Activated T-helper 1 cell treated with anti-CD3 and anti-CD28 coated beads, Interleukin-12 subunit alpha, Interleukin-12 subunit beta, Interleukin-2, Interleukin-4 antibody, amounts not matched to agents 30 ng/mL and 10 ng/mL and 1 ng/mL, durations not matched to agents 14 hours and 24 hours and 36 hours (primary cell): ENCODE measurements at places on chromosomes 1 and 21.

GRCh38 chr1:46181343-46182260, 5.3 kb upstream of the P3R3URF start:
- no peak for DNase-seq

DNA sequence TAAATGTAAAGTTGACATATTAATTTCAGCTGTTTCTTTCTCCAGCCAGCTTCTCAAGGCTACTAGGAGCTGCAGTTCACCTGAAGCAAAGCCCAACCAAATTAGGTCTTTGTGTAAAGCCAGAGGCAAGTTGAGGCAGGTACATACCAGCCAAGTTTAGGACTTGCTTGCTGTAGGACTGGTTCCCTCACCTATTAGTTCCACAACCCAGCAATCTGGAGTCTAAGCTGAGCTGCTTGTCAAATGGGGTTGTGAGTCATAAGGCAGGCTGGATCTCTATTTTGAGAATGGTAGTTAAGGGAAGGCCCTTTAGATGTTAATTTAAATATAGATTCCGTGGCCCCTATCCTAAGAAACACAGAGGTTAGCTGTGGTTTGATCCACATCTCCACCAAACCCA, 7.6 kb upstream of the FLG2 start:
- no peak for DNase-seq

- DNase-seq = no peak
These were observed 54.7 kb upstream of the GREM2 start for GRCh38 chr1:240666568-240667198.

- no peak for DNase-seq
These were observed 2.0 kb downstream of the HPCAL4 start for GRCh38 chr1:39689214-39689613.

DNA sequence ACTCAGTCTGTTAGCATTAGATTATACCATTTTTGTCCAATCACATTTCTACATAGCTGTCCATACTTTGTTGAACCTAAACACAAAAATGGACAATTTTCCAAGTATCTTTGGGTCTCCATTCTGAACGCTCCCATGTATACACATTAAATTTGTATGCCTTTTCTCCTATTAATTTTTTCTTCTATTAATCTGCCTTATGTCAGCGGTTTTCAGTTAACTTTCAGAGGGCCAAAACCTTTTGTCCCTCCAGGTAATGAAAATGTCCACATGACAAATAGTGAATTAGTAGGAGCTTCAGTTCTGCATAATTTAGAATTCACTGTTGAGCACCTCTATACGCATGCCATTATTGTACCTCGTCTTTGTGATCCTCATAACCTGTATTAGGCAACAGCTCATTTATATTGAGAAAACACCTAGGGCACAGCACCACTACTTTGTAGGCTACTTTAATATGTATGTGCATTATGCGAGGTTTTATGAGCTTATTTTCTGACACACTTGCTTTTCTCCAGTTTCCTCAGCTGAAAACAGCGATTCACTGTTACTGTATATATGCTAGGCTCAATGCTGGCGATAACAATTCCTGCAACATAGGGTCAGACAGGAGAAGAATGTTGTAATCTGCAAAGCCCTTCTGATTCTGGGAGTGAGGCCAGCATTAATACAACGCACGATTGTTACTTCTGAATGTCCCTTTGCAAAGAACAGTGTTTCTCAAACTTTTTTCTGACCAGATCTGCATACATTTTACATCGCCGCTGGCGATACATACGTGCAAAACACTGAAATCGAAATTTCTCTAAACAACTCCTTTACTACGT, 1.1 kb upstream of the ABCD3 start:
- DNase-seq = no peak

GRCh38 chr1:221165839-221166500, 286.7 kb downstream of the HLX start:
- no peak for DNase-seq

DNA sequence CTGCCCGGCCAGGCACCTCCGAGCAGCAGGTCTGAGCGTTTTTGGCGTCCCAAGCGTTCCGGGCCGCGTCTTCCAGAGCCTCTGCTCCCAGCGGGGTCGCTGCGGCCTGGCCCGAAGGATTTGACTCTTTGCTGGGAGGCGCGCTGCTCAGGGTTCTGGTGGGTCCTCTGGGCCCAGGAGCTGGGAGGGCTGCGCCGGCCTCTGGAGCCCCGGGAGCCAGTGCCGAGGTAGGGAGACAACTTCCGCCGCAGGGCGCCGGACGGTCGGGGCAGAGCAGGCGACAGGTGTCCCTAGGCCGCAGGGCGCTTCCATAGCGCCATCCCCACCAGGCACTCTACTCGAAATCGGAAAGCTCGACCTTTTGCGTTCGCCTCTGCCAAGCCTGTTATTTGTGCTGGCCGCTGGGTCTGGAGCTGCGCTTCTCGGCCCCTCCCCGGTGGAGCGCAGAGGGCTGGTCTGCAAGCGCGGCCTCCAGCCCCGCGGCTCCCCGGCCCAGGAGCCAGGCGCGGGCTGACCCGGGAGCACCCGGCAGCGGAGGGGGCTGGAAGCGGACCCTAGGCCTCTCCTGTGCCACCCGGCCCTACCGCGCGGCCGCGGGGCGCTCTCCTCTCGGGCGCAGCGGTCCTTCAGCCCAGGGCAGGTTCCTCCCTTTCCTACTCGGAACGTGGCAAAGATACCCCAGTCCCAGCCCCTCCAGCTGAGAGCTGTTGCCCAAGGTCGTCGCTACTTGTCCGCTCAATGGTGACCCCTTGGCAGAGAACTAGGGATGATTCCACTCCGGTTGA, 2.2 kb downstream of the SIM2 start:
- DNase-seq = no peak

- DNase-seq = no peak
These were observed 53.1 kb upstream of the CYYR1 start for GRCh38 chr21:26626187-26626586.

GRCh38 chr1:26677306-26678115, 18.3 kb upstream of the ARID1A start:
- peak; percentile 21 for DNase-seq

DNA sequence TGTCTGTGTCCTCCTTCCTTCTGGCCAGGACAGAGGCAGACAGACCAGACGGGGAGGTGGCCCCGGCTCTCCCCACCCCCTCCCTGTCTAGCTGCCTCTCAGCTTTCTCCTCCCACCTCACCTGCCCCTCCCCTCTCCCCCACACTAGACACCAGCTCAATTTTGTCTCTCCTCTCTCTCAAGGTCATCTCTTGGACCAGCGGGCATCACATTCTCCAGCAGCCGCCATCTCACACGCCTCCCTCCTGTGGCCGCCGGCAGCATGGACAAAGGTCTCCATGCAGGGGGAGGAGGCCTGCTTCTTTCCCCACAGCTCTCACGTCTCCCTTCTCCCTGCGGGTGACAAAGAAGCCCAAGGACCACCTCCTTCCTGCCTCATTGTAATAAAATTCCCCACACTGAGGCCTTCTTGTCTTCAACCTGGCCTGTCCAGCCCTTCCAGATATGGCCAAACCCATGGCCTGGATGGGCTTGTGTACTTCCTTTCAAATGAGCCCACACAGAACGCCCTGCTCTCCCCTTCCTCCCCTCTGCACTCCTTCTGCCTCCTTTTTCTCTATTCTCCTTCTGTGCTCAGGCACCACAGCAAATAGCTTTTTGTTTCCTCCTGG, 14.6 kb downstream of the OPTC start:
- no peak for DNase-seq

- no peak for DNase-seq
These were observed 67.1 kb downstream of the HIVEP3 start for GRCh38 chr1:41851589-41851988.

GRCh38 chr1:151443846-151444782, 15.2 kb downstream of the POGZ start:
- peak; percentile 50 for DNase-seq

- no peak for DNase-seq
These were observed 24.8 kb upstream of the ALDH4A1 start for GRCh38 chr1:18927082-18927653.

DNA sequence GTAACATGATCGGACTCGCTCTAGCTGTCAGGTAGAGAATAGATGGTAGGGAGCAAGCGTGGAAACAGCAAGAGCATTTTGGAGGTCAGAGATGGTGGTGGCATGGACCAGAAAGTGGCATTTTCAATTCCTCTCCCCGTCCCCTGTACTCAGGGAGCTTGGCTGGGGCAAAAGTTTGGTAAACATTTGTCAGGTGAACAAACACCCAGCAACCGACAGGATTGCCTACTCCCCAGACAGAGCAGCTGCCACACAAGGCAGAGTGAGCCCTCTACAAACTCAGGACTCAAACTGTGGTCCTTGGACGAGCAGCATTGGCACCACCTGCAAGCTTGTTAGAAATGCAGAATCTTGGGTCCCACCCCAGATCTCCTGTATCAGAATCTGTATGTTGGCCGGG, 14.3 kb downstream of the PTAFR start:
- no peak for DNase-seq

DNA sequence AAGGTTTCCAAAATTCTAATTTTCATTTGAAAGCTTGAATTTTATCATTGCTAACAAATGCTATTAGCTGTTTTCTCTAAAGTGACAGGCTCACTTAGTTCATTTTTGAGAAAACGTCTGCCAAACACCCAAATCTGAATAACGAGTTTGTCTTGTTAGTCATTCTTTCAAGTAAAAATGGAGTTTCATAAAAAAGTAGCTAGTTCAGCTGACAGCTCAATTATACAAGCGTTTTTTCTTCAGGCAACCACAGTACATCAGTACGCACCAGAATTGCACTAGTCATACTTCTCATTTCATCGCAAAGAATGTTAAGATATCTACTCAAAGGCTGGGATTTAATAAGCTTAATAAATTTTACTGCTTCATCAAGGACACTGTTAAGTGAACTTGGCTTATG, 72.3 kb upstream of the SLFNL1 start:
- no peak for DNase-seq

- no peak for DNase-seq
These were observed 217.3 kb upstream of the FGGY start for GRCh38 chr1:59079434-59080140.

DNA sequence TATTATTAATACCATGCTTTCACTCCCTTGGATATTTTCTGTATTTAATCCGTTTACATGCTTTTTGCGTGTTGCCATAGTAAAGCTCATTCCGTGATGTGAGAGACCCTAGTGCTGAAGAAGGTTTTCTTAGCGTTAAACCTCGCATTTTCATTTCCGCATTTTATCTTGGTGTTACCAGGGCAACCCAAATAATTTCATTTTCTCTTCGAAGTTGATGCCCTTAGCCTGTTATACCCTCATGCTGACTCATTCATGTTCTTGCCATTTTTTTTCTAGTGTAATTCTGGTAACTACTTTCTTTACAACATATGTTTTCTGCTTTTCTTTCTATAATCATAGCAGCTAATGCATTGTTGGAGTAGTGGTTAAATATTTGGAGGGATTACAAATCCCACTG, 37.2 kb downstream of the LRRC8C start:
- DNase-seq = no peak

GRCh38 chr1:100351095-100351887, 1.0 kb upstream of the CDC14A start:
- DNase-seq = peak; percentile 85

GRCh38 chr1:201515062-201515750, 8.3 kb upstream of the CSRP1 start:
- DNase-seq = no peak

DNA sequence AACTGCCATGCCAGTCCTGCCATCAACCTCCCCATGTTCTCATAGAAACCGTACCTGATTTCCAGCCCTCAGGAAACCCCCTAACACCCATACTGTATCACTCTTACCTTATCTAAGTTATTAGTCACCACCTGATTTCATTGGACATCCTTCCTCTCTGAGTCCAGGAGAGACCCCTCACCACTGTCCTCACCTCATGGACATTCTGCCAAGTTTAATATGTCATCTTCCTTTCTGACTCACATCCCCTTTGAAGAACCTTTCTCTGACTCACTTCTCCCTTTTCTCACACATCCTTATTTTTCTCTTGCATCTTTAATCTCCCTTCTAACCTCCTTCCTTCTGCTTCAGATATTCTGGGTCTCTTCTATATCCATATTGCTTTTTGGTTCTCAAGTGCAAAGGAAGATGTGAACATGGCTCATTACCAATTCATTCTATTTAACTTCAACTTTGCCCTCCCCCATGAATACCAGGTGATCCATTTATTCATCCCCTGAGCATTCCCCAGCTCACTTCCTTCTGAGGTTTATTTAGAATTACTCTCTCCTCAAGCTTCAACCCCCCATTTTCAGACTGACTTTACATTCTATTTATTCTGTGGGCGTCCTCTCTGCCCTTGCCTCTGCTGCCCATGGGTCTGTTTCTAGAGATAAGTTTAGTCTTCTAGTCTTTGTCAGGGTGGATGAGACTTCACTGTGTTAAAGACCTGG, 206.8 kb upstream of the ESRRG start:
- DNase-seq = no peak

- DNase-seq = no peak
These were observed 176.9 kb downstream of the NEK7 start for GRCh38 chr1:198333744-198334143.

DNA sequence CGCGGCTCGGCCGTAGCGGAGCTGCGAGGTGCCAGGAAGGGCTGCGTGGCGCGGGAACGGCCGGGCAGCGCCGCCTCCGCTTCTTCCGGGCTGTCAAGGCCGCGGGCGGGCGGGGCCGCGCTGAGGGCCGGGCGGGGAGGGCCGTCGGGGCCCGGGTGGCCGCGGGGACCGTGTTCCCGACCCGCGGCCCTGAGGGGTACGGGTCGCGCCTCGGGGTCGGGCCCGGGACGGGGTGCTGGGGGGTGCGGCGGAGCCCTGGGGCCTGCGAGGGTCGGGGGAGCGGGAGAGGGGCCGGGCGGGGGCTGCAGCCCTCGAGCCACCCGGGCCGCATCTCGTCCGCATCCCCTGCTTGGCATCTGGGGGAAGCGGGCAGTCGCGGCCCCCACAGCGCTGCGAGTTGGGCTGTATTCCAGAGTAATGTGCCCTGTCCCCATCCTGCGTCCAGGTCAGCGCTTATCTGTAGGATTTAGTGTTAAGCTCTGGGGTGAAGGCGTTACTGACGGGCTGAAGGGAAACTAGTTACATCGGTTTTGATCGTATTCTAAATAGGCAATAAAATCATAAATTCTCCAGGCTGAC, 379 bp downstream of the RER1 start:
- DNase-seq = no peak

DNA sequence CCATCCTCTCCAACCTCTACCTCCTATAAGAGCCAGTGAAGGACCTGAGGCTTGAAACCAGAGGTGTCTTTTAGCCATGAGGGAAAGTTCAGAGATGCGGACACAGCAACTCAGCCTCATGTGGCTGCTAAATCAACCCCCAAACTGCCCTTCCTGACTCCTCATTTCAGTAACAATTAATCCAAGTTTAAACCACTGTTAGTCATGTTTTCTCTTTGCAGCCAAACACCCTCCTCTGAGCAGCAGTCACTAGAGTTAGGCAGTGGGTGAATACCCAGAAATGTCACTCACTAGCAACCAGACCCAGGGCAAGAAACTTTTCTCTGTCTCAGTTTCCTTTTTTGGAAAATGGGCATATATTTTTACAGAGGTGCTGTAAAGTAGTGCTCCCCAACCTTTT, 71.2 kb downstream of the KCNJ15 start:
- no peak for DNase-seq

DNA sequence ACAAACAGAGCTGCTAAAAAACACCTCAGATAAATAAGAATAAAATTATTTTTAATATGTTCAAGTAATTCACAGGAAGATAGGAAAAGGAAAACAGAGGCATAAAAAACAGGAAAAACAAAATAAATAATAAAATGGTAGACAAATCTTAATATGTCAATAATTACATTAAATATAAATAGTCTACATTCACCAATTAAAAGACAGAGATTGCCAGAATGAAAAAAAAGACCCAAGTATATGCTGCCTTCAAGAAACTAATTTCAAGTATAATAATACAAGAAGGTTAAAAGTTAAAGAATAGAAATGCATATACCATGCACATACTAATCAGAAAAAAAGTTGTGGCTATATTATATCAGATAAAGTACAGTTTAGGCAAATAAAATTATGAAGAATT, 1.9 kb downstream of the CYP2J2 start:
- no peak for DNase-seq

GRCh38 chr1:18556364-18556763, 74.3 kb upstream of the PAX7 start:
- no peak for DNase-seq
